ENCODE measurements at places on chromosomes 2 and 18.

- DNase-seq: no peak
Measured at GRCh38 chr2:14330884-14331283, 301.6 kb upstream of the LRATD1 start.

DNA sequence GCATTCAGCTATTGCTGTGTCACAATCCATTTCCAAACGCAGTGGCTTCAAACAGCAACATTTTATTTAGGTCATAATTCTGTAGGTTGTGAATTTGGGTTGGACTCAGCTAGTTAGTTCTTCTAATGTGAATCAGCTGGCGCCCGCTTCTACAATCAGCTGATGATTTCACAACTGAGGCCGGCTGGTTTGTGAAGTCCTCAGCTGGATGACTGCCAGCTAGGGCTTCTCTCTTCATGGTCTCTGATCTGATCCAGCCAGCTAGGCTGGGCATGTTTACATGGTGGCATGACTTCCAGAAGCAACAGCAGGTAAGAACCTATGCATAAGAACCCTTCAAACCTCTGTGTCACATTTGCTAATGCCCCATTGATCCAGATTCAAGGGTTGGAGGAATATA is 172.0 kb downstream of the SLC4A10 start:
- no peak for DNase-seq

GRCh38 chr2:62760555-62760954 is 55.0 kb downstream of the EHBP1 start:
- DNase-seq: no peak

DNA sequence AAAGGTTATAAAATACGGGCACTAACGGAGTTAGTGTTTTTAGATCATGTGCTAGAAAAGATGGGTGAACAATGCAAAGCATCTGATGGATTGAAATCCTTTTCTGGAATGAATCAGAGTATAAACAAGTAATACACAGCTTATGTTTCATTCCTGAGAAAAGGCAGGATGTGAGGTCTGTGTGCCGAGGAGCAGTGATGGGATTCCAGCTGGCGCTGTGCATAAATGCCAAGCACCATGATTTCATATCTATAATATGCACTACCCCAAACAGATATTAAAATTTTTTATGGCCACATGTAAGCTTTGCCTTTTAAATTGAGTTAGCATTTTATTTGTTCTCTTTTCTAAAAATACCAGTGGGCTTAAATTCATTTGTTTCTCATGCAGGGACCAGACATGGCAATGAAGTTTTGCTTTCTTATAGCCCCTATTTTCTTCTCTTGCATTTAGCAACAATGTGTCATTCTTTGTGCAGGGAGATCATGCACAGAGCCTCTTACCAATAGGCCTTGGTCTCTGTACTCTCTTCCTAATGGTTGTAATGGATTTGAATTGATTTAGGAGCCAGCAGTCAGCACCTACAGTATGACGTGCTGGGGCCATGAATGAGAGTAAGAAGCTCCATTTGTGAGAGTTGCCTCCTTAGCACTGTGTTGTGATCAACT is 323.9 kb downstream of the SLC8A1 start:
- DNase-seq: peak; percentile 86

- no peak for DNase-seq
Measured at GRCh38 chr2:28085201-28085600, 194.7 kb downstream of the BABAM2 start.

- DNase-seq: no peak
Measured at GRCh38 chr2:192571636-192572035, 376.9 kb upstream of the TMEFF2 start.

DNA sequence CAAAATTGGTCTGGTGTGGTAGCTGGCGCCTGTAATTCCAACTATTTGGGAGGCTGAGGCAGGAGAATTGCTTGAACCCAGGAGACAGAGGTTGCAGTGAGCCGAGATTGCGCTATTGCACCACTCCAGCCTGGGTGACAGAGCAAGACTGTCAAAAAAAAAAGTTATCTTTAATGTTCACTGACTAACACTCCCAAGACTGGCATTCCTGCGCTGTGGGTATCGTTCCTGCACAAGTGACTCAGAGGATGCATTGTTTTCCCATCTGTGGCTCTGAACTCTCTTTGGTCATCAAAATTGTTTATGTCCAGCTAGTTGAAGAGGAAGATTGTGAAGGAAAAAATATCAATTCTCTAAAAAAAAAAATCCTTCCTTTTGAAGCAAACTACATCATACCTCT is 539.0 kb downstream of the SOX11 start:
- no peak for DNase-seq

Measured in AG09309 (cell line).